ENCODE measurements at places on chromosomes 4 and X. TPM values are rescaled to one million over a fixed set of nuclear protein-coding genes. Genes with fewer than 3 reads are reported as not detected.

The DCHS2 gene
- total RNA-seq = 0.17 TPM

DNA sequence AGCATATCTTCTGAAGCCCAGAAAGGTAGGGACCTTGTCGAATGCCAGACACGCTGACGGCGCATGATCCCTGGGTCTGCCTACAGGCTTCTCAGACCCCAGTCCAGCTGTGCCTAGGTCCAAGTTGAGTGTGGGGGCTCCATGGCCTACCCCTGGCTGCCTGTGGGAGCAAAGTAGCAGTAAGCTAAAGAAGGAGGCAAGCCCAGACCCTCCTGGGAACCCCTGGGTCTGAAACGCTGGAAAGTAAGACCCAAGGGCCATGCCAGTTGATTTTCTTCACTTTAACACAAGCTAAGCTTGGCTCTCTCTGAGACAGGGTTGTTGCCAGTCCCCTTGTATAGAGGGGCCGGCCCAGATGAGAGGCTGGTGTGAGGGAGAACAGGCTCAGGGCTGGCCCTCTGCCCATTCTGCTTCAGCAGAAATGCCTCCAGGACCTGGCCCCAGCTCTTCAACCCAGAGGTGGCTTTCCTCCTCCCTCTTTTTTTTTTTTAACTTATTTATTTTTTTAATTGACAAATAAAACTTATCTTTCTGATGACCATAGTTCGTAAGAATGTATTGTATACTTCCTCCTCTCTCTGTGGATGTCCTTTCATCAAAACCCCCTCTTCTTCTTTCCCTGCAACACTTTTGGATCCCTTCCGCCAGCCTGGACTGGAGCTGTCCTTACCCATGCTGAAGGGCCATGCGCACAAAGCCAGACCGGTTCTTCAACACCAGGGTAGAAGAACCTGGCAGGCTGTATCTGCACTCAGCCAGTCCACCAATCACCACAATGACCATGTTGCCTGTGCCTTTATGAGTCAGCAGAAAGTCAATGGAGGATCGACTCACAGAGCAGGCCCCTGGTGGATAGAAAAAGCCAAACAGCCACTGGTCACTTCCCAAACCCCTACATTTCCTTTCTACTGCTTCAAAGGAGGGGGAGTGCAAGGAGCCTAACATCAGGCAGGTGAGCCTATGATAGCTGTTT, 7.1 kb downstream of the AWAT2 start:
- H3K27ac ChIP-seq = no peak overlapping the region
- DNase-seq = no peak
- no peaks in the 10 kb centered on the region for H3K36me3 ChIP-seq
- H3K4me1 ChIP-seq = no peaks in the 10 kb centered on the region
- H3K4me3 ChIP-seq = no peak overlapping the region

DNA sequence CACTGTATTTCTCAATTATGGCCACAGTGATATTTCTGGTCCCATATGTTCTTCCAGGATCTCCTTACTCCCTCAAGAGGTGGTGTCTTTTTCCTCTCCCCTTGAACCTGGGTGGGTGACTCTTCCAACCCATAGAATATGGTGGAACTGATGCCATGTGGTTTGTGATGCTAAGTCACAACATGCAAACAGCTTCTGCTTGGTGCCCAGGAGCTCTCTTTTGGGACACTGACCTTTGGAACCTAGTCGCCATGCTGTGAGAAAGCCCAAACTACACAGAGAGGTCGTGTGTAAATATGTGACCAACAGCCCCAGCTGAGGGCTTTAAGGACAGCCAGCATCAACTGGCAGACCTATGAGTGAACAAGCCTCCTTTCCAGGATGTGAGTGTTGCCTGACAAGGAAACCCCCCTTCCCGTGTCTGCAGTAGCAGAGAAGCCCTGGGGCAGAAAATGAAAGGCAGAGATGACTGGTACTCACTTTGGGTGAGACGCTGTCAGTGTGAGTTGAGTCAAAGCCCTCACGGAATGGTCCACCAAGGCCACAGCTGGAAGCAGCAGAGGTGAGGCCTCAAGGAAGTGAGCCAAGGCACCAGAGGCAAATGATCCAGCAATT, 223.4 kb downstream of the BCOR start:
- no peak overlapping the region for H3K4me3 ChIP-seq
- DNase-seq = no peak
- peaks cover 25% of the 10 kb centered on the region for H3K4me1 ChIP-seq
- peaks cover 2% of the 10 kb centered on the region for H3K27me3 ChIP-seq
- H3K36me3 ChIP-seq = no peaks in the 10 kb centered on the region

- no peaks in the 10 kb centered on the region for H3K4me1 ChIP-seq
- DNase-seq = no peak
- H3K4me3 ChIP-seq = no peak overlapping the region
- H3K27me3 ChIP-seq = no peaks in the 10 kb centered on the region
- no peak overlapping the region for H3K27ac ChIP-seq
- H3K36me3 ChIP-seq = no peaks in the 10 kb centered on the region
Observed at GRCh38 chr4:82500435-82501153, 61.2 kb downstream of the TMEM150C start.

DNA sequence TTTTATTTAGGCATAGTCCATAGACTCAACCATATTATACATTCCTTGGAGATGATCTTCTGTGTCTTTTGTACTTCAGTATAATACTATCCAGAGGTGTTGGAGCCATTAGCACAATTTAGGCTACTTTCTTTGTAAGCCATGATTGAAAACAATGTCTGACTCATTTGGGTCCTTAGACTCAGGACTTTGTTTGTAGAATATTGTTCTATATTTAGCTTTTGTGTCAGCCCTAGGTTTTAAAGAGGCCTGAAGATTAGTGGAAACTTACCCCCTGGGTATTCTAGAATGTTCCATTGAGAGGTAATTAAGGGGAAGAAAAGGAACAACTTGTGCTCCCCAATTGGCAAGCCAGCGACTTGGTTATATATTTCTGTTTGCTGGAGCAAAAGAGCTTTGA, 145.2 kb upstream of the SCML1 start:
- H3K27me3 ChIP-seq = no peaks in the 10 kb centered on the region
- H3K36me3 ChIP-seq = no peaks in the 10 kb centered on the region
- DNase-seq = no peak
- peaks cover 16% of the 10 kb centered on the region for H3K4me1 ChIP-seq
- H3K4me3 ChIP-seq = peak overlapping the region; percentile 25

DNA sequence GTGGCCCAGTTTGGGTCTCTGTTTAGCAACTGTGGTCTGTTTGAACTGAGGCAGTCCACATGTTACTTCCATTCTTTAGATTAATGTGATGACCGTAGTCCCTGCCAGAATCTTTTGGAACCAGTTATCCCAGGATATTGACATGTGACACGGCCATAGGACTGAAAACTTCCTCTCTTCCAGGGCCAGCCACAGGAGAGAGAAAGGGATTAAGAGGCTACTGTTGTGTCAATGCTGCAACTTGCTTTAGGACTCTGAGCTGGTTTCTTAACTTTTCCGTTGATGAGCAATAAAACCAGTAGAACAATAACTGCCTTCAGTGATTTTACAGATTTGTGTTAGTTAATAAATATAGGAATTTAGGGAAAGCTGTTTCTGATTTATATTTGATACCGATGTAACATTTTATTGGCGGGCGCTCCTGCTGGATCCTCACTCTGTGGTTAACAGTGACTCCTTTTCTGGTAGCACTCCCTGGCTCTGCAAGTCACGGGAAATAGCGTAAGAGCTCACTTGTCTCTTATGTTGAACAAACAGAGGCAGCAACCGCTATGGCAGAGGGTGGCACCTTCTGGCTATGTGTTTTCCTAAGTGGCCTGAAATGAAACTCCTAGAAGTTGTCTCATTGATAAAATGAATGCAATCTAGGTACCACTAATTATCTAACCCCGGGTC, 2.5 kb downstream of the TENM3 start:
- H3K27me3 ChIP-seq = no peaks in the 10 kb centered on the region
- DNase-seq = no peak
- no peaks in the 10 kb centered on the region for H3K4me1 ChIP-seq

The XG gene
- not detected for total RNA-seq

DNA sequence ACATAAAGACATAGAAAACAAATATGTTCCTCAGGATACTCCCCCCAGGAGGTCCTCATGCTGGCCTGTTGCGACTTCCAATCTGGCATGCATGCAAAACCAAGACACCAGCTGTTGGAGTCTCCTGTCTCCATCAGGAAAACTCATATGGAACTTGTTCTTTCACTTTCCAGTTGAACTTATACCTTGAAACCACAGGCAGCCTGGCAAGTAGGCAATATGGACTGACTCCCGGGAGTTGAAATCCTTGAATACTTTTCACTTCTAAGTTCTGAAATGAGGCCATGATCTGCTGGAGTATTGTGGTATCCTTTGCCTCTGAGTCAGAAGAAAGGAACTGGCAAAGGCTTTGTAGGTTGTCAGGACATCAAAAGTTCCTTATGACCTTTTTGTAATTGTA, 444.2 kb downstream of the IDS start:
- no peak for DNase-seq
- H3K27me3 ChIP-seq = no peaks in the 10 kb centered on the region
- H3K27ac ChIP-seq = no peak overlapping the region
- no peak overlapping the region for H3K4me3 ChIP-seq
- no peaks in the 10 kb centered on the region for H3K4me1 ChIP-seq

DNA sequence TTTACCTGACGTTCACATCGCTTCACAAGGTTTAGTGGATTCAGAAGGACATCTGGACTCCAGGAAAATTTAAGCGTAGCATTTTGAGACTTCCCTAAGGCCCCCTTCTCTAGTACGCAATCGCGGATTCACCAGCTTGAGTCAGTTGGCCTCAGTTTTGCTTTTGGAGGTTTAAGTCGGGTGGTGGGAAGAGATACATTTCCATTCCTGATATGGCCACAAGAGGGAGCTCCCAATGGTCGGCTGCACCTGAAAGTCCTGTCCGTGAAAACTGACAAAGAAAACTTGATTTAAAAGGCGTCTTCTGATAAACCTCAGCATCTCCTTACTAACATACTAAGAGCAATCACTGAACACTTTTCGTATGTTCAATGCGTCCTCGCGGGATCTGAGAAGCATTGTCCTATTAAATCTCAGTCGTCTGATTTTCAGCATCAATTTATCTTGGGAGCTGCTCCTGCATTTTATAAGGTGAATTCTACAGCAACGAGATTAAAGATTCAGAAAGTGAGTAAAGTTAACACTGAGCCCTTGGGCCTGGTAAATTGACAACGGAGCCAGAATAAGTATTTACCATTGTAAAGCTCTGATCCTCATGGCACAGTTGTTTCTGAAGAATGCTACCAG, 50.6 kb downstream of the LGI2 start:
- no peak overlapping the region for H3K27ac ChIP-seq
- no peaks in the 10 kb centered on the region for H3K36me3 ChIP-seq
- H3K27me3 ChIP-seq = peaks cover 22% of the 10 kb centered on the region
- DNase-seq = no peak
- no peak overlapping the region for H3K4me3 ChIP-seq

DNA sequence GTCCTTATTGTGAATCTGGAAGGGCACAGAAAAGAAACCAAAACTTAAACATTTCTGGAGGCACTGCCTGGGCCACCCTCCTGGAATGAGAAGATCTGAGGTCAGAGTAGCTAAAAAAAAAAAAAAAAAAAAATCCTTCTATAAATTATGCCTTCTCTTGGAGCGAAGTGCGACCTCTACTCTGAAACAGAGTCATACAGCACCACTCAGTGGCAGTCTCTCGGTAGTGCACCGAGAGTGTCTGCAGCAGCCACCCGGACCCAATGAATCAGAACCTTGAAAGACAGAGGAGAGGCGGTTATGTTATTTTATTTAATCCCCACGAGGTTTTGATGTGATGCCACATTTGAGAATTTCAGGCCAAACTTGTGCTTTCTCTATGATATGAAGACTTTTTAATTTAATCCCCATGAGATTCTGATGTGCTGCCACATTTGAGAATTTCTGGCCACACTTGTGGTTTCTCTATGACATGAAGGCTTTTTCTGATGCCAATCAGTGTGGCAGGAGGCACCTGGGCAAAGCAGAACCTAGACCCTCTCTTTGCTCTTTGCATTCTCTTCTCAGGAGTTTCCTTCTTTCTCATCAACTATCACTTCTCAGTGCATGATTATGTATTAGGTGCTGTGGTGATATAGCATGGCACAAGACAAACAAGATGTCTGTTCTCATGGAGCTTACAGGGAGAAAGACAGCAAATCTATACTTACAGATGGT, 5.6 kb upstream of the CT47C1 start:
- no peak overlapping the region for H3K4me3 ChIP-seq
- no peak for DNase-seq
- no peak overlapping the region for H3K27ac ChIP-seq
- no peaks in the 10 kb centered on the region for H3K4me1 ChIP-seq

GRCh38 chr4:86487738-86488348, 106.3 kb upstream of the PTPN13 start:
- no peak overlapping the region for H3K27ac ChIP-seq
- H3K27me3 ChIP-seq = peaks cover 6% of the 10 kb centered on the region
- no peaks in the 10 kb centered on the region for H3K36me3 ChIP-seq
- H3K4me3 ChIP-seq = no peak overlapping the region
- DNase-seq = no peak

- H3K27ac ChIP-seq = no peak overlapping the region
- no peak overlapping the region for H3K4me3 ChIP-seq
- no peaks in the 10 kb centered on the region for H3K36me3 ChIP-seq
- H3K4me1 ChIP-seq = no peaks in the 10 kb centered on the region
Observed at GRCh38 chrX:82412858-82413257, 1095.2 kb upstream of the POU3F4 start.

The AMBN gene
- not detected for total RNA-seq

The PIR gene
- total RNA-seq = 2.4 TPM

The TMEM154 gene
- 24.7 TPM for total RNA-seq

All from activated naive CD8-positive, alpha-beta T cell treated with anti-CD3 and anti-CD28 coated beads, Interleukin-2, amount 10 ng/mL, durations not matched to agents 7 days and 5 days (primary cell).